ENCODE measurements at places on chromosomes 3 and 15.

GRCh38 chr3:153008226-153008625, 153.8 kb upstream of the RAP2B start:
- DNase-seq, result no peak

DNA sequence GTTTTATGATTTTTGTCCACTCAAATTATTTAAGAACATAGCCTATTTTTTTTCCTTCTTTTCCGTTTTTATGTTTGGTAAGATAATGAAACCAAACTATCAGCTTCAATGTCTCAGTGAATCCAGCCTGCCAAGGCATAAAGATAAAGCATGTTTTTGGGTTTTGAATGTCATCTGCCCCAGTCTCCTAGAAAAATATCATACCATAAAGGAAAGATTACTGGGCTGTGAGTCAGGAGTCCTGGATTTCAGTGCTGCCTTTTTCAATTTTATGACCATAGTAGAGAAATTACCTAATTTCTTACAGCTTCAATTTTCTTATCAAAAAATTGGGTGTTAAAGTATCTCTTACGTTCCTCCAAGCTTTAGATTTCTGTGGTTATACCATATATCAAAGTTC, 87.5 kb downstream of the GAP43 start:
- no peak for DNase-seq

DNA sequence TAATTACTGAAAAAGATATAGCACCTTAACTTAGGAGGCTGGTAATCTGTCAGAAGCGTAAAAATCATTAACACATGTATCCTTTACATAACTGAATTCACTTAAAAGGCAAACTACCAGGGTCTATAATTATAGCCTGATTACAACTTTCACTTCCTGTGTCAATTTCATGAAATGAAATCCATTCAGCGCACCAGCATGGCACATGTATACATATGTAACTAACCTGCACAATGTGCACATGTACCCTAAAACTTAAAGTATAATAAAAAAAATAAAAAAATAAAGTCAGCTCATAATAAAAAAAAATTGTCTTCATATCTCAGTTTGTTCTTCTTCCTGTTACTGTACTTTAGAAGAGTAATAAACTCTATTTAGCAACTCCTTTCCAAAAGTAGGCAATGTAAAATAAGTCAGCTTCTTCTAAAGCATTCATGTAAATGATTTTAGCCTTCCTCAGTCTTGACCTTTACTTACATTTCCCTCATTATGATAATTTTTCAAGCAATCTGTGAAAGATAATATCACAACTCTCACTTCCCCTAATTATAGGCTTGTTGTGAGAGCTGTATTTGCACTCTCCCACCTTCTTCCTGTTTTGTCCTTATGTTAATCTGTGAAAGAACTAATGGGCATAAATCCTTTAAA, 50.1 kb downstream of the KBTBD8 start:
- peak; percentile 4 for DNase-seq

DNA sequence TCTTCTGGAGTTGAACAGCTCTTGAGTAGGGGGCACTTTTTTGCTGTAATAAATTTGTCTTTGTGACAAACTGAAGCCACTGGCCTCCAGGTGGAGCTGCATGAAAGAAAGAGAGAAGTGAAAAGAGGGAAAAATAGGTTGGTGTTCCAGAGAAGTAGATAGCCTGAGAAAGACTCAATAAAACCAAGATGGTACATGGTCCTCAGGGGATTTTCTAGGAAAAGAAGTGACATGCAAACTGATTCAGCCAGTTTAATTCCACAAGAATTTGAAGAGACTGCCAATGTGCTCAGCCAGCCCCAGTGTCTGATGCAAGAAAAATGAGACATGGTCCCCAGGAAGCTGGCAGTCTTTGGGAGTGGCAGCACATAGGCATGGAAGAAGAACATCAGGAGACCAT, 152.7 kb downstream of the CD47 start:
- peak; percentile 15 for DNase-seq

- no peak for DNase-seq
These were observed 565.9 kb upstream of the CCDC54 start for GRCh38 chr3:106811376-106811775.

DNA sequence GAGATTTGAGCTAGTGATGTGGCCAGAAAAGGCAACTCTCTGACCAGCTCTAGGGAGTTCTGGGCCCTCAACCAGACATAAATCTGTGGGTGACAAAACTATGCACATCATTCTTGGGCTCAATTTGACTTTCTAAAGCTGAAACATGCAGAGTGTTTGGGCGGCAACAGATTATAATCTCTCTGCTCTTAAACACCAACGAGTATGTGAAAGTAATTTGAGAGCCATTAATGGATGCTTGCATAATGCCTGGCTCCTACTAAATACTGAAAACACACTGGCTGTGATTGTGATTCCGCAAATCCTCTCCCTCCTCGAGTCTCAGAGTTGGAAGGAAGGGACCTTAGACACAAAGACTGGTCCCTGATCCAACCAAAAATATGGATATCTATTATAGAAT, 186.7 kb downstream of the UACA start:
- no peak for DNase-seq

DNA sequence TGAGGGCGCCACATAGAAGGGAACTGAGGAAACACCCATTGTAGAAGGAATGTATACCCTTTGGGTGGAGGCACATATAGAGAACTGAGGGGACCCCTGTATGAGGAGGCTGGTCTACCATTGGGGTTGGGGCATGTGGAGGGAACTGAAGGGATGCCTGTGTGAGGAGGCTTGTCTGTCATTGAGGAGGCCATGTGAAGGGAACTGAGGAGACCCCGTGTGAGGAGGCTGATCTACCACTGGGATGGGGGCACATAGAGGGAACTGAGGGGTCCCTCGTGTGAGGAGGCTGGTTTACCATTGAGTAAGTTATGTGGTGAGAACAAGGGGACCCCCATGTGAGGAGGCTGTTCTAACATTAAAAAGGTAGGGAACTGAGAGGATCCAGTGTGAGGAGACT, 156.1 kb downstream of the FBLN2 start:
- no peak for DNase-seq

DNA sequence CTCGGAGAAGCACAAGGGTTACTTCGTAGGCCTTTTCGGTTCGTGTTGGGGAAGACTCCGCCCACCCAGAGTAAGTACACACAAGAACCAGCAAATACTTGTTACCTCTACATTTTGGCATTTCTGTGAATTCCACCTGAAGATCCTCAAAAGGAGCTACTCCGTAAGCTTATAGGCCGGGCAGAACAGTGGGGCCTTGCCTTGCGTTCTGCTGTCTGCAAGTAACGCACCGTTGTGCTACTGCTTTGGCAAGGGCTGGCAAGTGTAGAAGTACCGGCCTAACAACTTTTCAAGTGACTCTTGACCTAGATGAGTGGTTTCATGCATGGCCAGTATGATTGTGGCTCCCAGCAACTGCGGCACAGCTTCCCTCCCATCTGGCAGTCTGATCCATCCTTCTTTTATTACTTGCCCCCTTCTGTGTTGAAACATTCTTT, 6.4 kb upstream of the DNAAF4 start:
- DNase-seq, result no peak

DNA sequence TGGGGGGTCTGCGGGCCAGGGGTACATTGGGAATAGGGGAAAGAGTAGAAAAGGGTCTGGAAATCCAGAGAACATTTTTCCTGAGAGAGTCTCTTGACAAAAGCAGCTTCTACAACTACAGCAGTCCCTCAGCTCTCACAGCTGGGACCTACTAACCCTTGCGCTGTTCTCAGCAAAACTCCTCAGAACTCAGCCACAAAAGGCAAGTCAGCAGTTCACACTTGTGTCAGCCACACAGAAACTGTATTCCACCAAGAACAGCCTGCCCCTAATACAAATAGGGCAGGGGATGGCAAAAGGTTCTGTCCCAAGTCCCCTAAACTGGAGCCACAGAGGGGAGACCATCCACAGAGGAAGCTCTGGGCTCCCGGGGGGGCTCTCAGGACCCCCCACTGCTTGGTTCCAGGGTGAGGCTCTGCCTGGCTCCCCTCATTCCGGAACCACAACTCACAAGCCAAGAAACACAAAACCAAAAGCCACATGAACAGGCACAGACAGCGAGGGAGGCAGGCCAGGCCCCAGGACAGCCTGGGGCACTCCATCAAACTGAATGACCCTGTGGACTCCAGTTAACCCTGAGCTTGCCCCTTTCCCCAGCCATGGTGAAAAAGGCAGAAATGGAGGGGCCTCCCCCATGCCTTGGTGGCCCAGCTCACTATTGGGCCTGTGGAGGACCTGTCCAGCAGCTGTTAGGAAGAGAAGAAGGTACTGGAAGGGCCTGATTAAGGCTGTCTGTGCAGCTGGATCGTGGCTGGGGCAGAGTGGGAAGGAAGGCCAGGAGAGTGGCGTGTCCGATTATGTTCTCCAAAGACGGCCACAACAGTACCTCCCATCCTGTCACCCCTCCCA, 162.0 kb downstream of the CHSY1 start:
- no peak for DNase-seq

DNA sequence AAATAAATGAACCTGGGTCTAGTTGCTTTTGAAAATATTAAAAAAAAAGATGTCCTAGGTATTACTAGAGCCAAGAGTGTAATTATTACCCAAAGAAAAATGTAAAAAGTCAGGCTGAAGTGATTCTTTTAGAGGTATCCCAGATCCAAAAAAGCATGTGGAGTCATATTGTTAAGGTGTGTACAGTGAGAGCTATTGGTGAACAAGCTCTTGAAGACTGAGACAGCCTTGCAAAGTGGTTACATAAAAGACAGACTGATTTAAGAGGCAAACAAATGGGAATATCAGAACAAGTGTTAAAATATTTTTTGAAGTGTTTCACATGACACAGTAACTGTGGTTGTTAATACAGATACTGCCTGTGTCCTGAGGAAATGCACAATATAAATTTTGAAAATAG, 624.5 kb downstream of the PLOD2 start:
- no peak for DNase-seq

DNA sequence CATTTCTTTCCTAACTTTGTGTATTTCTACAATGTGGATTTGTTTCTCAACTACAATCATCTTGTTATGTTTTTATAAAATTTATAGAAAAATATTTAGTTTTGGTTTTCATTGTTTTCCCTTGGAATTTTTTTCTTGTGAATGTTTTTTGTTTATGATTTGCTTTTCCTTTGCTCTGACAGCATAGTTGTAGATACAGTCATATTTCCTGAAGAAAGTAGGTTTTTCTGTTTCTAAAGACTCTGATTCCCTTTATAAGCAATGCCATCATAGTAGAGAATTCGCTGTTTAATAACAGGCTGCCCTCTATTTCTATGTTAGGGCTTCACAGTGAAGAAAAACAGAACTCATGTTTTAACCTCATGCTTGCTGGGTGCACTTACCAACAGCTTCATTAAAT, 482.3 kb downstream of the ZBBX start:
- no peak for DNase-seq

DNA sequence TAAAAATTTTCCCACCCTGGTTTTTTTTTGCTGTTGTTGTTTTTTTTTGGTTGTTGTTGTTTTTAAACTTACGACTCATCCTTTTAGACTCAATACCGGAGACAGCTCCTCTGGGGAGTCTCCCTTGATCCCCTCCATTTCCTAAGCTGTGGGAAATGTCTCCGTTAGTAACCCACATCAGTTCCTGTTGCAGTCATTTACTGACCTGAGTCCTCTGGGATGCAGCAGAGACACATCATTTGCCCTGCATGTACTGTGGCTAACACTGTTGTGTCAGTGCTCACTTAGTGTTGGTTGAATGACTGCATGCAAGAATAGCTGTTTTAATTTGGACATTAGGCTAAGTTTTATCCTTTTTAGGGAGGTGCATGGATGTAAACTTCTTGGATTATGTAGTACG, 83.8 kb downstream of the MBNL1 start:
- DNase-seq, result no peak

- no peak for DNase-seq
These were observed 106.3 kb downstream of the PDCD6IP start for GRCh38 chr3:33904730-33905129.

DNA sequence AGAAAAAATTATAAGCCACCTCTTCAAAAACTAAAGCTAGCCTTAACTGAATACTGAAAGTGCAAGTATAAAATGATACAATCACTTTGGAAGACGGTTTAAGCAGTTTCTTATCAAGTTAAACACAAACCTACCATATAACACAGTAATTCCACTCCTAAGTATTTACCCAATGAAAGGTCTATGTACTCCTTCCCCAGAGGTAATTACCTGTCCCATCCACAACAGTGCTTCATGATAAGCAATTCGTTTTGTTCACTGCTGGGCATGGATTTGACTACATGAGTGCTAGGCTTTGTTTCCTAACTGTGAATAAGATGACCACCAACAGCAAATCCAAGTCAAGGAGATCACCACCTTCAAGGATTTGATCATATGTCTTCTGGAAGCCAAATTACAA, 4.3 kb downstream of the COX5A start:
- no peak for DNase-seq

DNA sequence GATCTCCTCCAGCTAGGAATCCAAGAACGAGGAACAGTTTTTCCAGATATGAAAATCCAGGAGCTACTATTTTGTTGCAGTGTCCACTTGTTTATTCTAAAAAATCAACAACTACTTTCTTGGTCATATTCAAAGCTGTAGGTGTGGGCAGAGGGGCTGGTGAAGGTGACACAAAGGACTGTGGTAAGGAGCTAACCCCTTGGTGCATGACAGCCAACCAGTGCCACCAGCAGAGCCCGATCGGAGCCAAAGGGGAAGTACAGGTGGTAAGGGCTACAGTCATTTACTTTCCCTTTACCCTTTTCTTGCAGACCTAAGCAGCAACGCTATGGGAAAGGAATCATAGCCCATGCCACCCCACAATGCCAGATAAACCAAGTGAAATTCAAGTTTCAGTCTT, 30.7 kb downstream of the PLA1A start:
- DNase-seq, result peak; percentile 29

DNA sequence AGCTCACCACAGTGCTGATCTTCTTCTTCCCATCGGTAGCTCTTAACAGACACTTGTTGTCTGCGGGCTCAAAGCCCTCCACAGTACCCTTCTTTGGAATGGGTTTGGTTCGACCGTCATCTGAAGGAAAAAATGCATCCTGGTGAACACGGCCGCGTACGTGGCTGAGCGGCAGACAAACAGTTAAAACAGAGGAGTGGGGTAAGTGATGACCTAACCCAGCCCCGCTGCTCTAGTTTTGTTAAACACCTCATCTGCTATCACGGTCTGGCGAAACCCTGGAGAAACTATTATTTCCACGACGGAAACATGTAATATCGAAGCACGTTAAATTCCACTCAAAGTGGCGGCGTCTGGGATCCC, 725 bp downstream of the SRP14 start:
- DNase-seq, result no peak

GRCh38 chr3:29764041-29764440, 483.2 kb downstream of the RBMS3 start:
- no peak for DNase-seq

GRCh38 chr15:57731530-57732103, 25.1 kb downstream of the POLR2M start:
- no peak for DNase-seq

DNA sequence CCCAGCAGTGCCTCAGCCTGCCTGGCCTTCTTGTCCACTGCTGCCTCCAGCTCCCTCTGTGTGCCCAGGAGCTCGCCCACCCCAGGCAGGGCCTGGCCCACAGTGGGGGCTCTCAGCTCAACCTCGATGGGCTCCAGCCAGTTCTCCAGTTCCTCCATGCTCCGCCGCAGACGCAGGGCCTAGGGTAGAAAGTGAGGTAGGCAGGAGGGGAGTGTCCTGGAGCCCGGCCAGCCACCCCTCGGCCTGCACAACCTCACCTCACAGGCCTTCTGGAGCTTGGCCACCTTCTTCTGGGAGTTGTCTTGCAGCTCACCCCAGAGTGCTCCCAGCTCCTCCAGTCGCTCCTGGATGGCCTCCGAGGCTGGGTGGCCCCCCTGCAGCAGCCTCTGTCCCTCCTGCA, 18.7 kb downstream of the PLA2G4B start:
- no peak for DNase-seq

- DNase-seq, result no peak
These were observed 107.1 kb upstream of the LINGO1 start for GRCh38 chr15:77739591-77740378.

GRCh38 chr3:179739816-179740594, 87.2 kb downstream of the USP13 start:
- no peak for DNase-seq
